ENCODE measurements at places on chromosomes 3 and 15.
A peak's percentile ranks its signal among the peaks of the same experiment; 100 is the strongest.

DNA sequence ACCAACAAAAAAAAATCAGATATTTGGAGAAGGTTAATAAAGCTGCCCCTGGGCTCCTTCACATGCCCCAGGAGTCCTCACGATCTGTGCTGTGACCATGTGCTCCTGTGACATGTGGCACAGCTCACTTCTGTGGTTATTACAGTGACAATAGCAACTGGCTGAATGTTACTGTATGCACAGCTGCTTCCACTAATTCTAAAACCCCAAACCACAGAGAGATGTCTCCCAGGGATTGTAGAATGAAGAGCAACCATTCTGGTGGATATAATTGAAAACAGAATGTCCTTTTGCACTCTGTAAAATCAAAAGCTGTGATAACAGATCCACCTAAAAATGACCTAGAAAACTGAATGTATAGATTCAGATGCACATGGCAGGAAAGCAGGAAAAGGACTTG is 489.2 kb upstream of the CNTN4 start:
- no peak for DNase-seq

GRCh38 chr3:116051040-116051439 is 394.2 kb downstream of the LSAMP start:
- DNase-seq = no peak

DNA sequence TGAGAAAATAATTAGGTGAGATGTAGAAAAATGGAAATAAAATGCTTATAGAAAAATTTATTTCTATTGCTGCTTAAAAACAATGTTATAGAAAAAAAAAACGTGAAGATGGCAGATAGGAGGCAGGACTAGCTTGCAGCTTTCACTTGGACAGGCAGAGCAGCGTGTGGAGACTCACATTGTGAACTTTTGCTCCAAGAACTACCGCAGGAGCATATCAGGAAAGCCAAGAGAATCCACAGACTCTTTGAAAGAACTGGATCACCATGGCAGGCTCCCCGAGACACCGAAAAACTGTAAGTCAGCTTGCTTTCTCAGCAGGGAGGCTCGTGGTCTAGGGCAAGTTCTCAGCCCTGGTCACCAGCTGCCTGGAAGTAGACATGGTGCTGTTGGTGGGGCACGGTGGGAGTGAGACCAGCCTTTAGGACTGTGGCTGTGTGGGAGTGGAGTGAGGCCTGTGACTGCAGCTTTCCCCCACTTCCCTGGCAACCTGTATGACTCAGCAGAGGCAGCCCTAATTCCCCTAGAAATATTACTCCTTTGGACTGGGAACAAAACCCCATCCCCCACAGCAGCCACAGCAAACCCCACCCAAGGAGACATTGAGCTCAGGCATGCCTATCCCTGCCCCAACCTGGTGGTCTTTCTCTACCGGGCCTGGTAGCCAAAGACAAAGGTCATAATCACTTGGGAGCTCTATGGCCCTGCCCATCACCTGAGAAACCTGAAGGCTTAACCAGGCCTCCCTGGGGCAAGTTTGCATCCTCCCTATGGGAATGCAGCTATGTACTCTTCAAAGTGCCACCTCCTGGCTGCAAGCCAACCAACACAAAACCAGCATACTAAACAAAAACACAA is 22.8 kb downstream of the STRIT1 start:
- no peak for DNase-seq

GRCh38 chr3:67015702-67016484 is 17.8 kb downstream of the KBTBD8 start:
- DNase-seq = no peak

- no peak for DNase-seq
Observed at GRCh38 chr3:177050501-177051237, 146.6 kb downstream of the TBL1XR1 start.

DNA sequence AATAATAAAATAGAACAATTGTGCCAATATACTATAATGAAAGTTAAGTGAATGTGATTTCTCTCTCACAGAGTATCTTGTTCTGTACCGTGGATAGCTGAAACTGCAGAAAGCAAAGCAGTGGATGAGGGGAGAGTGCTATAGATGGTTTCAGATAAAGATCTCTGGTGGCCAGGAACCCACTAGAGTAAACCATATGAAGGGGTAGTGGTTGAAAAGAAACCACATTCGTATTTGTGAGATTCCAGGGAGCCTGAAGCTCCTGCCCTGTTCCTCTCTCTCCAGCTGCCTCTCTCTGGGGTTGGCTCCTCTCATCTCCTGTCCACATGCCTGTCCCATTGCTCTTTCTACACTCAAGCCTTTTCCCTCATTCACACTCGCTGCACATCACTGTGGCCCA is 8.9 kb downstream of the ABHD17C start:
- DNase-seq = no peak

DNA sequence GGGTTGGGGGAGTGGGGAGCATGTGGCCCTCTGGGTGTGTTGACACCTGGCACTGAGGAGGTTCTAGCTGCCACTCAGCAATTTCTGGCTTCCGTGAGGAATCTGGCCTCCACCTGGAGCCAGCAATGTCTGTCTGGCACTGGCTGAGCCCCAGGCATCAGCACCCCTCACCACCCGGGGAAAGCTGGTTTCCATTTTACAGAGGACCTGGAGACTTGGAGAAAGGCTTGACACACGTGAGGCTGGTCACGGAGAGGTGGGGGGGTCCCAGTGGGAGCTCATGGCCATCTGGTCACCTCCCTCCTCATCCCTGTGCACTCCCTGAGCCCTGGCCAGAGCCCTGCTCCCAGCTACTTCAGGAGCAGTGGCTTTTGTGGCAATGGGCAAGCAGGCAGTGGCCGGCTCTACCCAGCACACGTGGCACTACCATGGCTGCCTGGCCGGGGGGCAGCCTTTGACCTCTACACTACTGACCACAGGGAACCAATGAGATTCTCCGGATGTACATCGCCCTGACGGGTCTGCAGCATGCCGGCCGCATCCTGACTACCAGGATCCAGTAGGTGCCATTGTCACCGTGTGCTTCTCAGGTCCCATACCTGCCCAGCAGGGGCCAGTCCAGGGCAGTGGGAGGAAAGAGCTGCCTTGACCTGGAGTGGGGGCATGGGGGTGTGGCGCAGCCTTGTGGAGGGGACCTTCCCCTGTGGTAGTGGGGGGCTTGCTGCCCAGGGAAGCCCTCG is 28.5 kb downstream of the ACAD9 start:
- no peak for DNase-seq

DNA sequence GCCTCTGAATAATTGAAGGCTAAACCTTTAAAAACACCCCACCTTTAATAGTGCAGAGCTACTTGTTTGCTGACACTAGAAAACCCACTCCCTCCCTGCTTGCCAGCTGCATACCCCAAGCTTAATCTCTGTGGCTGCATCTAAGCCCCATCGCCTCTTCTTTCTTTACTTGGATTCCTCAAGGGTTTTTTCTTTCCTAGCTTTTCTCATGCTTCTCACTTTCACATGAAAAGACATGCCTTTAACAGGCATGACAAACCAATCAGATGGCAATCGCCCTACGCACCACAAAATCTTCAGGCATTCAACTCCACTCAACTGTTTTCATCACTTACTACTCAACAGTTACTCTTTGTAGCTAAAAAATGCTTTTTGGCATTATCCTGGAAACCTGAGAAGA is 77.5 kb downstream of the PLD1 start:
- DNase-seq = no peak

DNA sequence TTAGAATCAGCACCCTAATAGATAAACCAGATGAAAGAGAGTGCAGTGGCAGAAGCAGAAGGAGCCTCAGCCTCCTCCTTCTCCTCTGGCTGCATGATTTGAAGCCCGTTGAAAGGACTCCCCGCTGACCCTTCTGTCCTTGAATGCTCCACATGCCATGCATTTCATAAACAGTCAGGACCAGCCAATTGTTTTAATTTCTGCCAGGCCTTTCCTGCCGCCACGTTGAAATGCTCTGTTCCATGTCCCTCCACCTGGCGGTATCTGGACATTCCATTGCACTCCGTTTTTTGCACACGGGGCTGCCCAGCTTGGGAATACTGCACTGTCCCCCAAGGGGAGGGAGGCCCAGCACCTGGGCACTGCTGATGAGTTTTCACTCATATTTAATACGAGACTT is 35.2 kb upstream of the GLCE start:
- no peak for DNase-seq

GRCh38 chr3:147002721-147003120 is 397.6 kb upstream of the PLSCR5 start:
- no peak for DNase-seq

DNA sequence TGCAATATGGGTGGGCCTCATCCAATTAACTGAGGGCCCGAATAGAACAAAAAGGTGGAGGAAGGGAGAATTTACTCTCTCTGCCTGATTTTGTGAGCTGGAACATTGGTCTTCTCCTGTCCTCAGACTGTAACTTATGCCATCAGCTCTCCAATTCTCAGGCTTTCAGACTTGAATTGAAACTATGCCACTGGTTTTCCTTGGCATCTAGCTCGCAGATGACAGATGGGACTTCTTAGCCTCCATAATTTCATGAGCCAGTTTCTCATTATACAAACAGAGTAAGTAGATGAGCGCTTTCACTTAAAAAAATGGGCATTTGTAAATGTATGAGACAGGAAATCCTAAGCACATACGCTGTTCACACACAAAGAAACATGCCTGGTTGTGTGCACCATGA is 8.7 kb upstream of the PTX3 start:
- no peak for DNase-seq

GRCh38 chr15:80242132-80242769 is 9.8 kb downstream of the CTXND1 start:
- no peak for DNase-seq

GRCh38 chr3:143786219-143787191 is 61.8 kb downstream of the SLC9A9 start:
- DNase-seq = no peak

GRCh38 chr15:70507772-70508371 is 255.5 kb downstream of the UACA start:
- DNase-seq = no peak

GRCh38 chr3:148191966-148192365 is 505.7 kb upstream of the AGTR1 start:
- no peak for DNase-seq

- no peak for DNase-seq
Observed at GRCh38 chr15:38930851-38931572, 366.4 kb upstream of the RASGRP1 start.

GRCh38 chr15:93288728-93289294 is 199.8 kb upstream of the RGMA start:
- DNase-seq = no peak

GRCh38 chr15:71612397-71612722 is 198.0 kb upstream of the NR2E3 start:
- DNase-seq = no peak

DNA sequence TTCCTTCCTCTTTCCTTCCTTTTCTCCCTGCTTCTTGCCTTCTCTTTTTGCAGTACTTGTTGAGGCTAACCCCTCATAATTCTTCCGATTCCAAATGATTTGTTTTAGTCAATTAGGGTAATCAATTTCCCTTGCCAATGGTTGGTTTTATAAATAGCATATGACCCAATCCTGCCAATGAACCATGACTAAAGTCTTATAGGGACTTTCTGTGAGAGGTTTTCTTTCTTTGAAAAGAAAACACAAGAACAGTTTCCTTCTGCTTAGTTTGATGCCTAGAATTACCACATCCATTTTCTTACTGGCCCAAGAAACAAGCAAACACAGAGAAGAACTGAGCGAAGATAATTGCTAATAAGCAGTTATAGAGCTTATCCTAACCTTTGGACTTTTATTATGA is 292.5 kb upstream of the SATB1 start:
- no peak for DNase-seq

GRCh38 chr3:50971487-50971924 is 296.8 kb downstream of the DOCK3 start:
- peak; percentile 39 for DNase-seq

- DNase-seq = no peak
Observed at GRCh38 chr3:16183601-16184270, 9.3 kb downstream of the GALNT15 start.

DNA sequence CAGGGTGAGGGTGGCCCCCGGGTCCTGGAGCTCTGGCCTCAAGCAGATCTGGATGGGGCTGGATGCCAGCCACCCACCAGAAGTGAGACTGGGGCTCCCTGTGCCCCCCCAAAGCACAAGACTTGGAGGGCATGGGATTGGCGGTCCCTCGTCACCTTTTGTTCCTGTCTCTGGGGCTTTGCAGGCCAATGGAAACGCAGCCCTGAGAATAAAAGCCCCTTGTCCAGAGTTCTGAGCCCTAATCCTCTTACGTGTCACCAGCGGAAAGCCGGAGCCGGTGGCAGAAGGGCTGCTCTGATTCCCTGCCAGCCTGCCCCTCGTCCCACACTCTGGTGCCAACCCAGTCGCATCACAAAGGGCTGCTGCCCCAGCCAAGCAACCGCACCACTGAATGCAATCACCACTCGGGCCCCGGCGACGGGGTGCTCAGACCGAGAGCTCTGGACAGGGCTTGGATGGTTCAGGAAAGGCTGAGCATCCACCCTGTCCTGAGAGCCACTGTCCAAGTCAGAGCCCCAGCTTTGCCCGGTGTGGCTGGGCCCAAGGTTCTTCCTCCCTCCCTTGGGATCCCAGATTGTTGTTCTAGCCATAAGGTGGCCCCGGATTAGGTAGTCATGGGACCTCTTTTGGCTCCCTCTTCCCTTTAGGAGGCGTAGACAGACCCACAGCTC is 22.8 kb upstream of the ELP6 start:
- no peak for DNase-seq

GRCh38 chr3:188940573-188940932 is 231.2 kb upstream of the TPRG1 start:
- no peak for DNase-seq

DNA sequence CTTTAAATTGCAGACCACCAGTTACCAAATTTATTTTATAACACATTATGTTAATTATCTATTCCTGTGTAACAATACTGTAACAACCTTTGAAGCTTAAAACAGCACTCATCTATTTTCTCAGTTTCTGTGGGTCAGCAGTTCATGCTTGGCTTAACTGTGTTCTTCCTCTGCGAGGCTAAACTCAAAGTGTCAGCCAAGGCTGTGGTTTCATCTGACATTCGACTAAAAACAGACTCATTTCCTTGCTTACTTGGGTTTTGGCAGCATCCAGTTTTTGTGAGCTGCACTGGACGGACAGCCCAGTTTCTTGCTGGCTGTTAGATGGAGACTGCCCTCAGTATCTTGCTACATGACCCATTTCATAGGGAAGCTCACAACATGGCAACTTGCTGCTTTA is 247.3 kb upstream of the KCNH8 start:
- DNase-seq = no peak

DNA sequence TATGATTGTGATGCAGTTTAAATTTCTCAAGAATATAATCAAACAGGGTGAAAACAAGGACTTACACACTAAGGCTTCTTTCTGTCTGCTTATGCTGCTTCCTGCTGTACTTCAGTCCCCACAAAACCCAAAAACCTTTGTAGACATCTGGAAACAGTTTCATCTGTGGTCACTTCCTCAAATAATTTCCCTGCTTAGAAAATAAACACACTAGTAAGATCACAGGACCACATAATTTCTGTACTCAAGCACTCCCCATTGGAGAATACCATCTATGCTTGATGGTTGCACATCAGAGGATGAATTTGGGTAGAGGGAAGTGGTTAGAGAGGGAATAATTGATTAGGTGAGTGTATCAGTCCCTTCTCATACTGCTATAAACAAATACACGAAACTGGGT is 266.2 kb downstream of the LSAMP start:
- DNase-seq = no peak

- DNase-seq = no peak
Observed at GRCh38 chr15:99058421-99058870, 46.4 kb upstream of the SYNM start.

DNA sequence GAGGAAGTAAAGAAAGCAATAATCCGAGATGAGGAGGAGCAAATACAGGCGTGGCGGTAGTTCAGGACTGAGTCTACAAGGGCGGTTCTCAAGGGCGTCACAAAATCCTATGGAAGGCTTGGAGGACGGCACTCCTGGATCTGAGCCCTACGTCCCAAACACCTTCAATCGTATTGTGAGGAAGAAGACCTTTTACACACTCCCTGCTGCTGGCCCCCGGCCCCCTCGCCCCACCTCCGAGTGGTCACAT is 747 bp downstream of the PLD1 start:
- no peak for DNase-seq
